ENCODE measurements at places on chromosomes 2 and 18.
A peak's percentile ranks its signal among the peaks of the same experiment; 100 is the strongest.

- DNase-seq = no peak
These were observed 264.0 kb upstream of the EPHA4 start for GRCh38 chr2:221836095-221836494.

- DNase-seq = no peak
These were observed 675.3 kb downstream of the TMEM182 start for GRCh38 chr2:103437161-103437560.

GRCh38 chr2:41933046-41933420 lies 114.8 kb upstream of the PKDCC start:
- peak; percentile 35 for DNase-seq

DNA sequence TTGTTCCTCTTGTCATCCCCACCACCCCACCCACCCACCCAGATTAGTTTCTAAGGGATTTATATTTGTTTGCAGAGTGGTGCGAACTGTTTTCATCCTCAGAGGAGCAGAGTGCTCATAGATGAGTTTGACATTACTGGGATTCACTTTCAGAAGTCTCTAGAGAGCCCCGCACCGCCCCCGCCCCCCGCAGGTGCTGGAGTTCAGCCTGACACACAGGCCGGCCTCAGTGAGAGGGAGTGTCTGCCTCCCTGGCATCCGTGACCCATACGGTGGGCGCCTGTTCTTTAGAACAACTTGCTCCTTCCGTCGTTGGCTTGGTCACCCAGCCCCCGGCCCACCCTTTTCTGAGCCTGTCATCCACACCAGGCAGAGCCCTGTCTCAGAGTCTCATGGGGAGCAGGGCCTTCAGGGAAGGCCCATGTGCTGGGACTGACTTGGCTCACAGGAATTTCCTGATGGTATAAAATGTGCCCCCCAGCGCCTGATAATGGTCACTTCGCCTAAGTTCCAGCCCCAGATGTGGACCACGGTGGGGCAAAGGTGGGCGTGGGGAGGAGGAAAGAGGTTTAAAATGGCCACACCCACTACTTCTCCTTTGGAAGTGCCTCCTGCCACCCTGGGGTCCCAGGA lies 44.3 kb downstream of the HPCAL1 start:
- DNase-seq = peak; percentile 86

GRCh38 chr2:70746094-70746974 lies 21.7 kb downstream of the ADD2 start:
- no peak for DNase-seq

- DNase-seq = no peak
These were observed 503.7 kb downstream of the TMEM182 start for GRCh38 chr2:103265521-103265920.
